ENCODE measurements at places on chromosomes 7 and 10. TPM values are rescaled to one million over a fixed set of nuclear protein-coding genes. Genes with fewer than 3 reads are reported as not detected.

DNA sequence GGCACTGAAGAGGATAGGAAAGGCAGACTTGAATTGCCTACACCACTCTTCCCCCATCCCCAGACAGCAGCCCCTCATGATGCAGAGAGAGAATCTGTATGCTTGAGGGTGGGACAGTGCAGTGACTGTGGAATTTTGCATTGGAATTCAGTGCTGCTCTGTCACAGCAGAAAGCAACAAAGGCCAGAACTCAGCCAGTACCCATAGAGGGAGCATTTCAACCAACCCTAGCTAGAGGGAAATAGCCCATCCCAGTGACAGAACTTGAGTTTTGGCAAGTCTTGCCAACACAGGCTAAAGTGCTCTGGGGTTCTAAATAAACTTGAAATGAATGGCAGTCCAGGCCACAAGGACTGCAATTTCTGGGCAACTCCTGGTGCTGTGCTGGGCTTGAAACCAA, 80.4 kb downstream of the TES start:
- DNase-seq: no peak

DNA sequence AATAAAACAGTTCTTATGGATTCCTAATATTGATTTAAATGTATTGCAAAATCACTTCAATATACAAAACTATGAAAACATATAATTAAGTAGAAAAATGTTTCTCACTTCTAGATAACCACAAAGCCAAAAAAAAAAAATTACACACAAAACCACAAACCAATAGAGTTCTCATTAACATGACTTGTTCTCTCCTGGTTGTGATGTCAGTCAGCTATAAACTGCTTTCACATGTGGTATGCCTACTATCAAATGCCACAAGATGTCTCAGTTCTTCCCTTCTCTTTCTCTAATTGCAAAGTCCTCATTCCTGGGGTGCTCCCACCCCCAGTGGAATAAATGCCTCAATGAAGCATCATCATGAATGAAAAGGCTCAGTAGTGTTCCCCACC, 16.6 kb downstream of the GNAI1 start:
- DNase-seq: no peak

DNA sequence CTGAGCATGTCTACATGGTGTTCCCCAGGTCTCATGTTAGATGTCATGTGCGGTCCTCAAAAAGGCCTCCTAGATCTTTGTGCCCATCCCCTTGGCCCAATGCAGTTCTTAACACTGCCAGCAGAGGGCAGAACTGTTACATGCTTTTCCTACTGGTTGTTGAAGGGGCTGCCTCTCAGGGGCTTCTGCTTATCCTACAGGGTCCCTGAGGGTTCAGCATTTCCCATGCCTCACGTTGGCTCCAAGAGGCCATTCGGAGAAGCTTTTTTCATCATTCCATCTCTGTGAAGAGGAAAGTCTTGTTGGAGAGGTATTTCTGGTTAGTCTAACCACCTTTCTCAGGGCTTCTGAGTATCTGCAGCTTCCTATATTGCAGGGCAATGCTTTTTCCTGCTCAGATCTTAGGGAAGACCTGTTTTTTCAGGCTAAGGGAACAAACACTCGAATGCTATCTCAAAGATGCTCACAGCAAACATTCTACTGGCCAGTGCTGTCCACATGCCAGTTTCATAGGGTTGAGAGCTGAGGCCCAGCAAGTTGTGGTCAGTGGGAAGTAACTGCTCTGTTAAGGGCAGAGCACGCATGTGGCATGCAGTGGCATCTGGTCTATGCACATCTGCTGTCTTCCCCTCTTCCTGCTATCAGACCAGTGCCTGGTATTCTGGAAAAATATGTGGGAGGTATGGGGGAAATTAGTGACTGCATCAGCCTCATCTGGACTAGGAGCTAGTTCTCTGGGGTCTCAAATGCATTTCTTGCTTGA, 31.5 kb downstream of the MBL2 start:
- DNase-seq: no peak

DNA sequence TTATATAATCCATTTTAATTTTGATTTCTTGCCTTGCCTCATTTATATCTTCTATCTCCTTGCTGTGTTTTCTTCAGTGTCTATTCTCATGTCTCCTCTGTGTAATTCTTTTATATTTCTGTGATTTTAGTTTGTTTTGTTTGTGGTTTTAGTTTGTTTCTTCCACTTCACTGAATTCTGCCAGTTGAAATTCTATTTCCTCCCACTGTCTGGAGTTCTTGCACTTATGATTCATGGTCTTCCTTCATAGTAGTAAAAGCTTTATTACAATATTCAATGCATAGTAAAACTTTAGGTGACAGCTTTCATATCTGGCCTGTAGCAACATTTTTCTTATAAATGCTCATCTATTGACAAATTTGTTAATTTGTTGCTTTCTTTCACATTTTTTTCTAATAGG, 113.3 kb downstream of the MAGI2 start:
- no peak for DNase-seq

DNA sequence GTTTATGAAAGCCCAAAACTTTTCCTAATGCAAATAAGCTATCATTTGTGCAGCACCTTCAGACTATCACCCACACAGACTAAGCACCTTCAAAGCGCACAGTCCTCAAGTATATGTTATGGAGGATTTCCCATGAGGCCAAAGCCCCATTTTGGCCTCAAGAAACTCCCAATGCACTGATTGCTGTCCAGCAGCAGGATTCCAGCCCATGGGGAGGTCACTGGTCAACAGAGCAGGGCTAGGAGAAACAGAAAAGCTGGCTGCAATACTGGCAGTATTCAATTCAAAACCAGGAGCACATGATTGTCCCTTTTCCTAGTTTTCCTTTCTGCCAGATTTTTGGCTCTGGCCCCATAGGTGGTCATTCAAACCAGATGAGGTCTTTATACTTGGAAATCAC, 24.5 kb upstream of the KIAA1217 start:
- DNase-seq: no peak

The TDRD1 gene
- total RNA-seq: 0.53 TPM

- peak; percentile 51 for DNase-seq
These were observed 168.8 kb downstream of the TMEM26 start for GRCh38 chr10:61284222-61284890.

The EPDR1 gene
- total RNA-seq: 12.3 TPM

GRCh38 chr10:70348228-70348850, 34.1 kb downstream of the LRRC20 start:
- no peak for DNase-seq

DNA sequence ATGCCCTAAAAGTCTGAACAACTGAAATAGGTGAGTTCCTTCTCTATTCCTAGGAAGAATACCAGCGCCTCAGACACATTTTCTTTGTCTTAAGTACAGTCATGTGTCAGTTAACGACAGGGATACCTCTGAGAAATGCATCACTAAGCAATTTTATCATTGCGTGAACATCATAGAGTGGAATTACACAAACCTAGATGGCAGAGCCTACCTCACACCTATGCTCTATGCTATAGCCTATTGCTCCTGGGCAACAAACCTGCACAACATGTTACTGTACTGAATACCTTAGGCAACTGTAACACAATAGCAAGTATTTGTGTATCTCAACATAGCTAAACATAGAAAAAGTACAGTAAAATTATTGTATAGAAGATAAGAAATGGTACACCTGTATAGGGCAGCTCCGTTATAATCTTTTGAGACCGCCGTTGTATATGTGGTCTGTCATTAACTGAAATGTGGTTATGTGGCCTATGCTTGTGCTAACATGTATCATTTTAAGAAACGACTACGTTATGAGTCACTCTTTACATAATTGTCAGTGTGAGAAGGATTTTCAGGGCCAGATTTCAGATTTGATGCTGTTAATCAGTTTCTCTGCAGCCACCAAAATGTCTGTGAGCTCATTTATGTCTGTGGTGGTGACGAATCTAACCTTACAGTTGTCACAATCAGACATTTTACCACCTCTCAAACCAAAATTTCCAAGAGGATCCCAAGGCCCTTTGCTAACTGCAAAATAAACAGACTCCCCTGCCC, 66.1 kb upstream of the STK17A start:
- peak; percentile 7 for DNase-seq

- DNase-seq: no peak
These were observed 34.8 kb downstream of the JMJD1C start for GRCh38 chr10:63430999-63431356.

The FAM24B gene
- 2.4 TPM for total RNA-seq

- no peak for DNase-seq
These were observed 16.1 kb downstream of the CALML3 start for GRCh38 chr10:5540891-5541290.

- DNase-seq: no peak
These were observed 298.5 kb downstream of the KLF6 start for GRCh38 chr10:3486346-3487065.

DNA sequence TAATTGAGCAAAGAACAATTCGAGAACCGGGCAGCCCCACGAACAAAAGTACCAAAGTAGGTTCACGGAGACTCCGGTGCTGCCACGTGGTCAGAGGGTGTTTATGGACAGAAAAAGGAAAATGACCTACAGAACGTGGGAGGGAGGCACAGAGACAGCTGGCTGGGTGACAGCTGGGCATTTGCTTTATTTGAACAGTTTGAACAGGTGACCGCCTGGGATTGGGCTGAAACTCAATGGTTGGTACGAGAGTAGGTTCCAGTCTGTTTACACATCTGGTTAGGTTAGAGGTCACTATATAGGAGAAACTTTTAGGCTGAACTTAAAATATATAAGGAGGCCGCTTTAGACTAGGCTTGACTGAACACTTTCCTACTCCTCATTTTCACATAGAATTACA, 50.6 kb upstream of the CELF2 start:
- no peak for DNase-seq

DNA sequence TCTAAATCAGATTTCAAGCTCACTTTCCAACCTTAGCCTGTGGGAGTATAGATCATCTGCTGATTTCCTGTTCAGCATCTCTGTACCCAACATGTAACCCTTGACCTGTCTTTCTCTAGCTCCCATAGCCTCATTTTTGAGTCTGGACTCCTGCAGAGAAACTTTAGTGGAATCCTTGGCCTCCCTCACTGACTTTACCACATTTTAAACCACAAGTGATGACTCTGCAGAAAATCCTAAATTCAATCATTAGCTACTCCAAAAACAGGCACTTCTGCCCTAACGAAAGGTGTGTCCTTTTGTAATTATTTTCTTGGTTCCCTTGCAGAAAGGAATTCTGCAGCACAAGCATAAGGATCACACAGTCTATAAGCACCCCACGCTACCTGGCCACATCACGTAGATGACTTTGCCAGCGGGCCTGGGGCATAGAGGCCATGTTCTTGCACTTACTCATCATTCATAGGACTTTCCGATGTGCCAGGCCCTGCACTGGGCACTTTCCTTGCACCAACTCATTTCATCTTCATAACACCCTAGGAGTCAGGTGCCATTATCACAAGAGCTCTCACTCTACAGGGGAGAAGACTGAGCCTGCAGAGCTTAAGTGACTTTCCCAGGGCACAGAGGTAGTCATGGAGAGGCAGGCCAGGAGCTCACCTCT, 57.2 kb upstream of the OPALIN start:
- no peak for DNase-seq

The RAPGEF5 gene
- 99.1 TPM for total RNA-seq

DNA sequence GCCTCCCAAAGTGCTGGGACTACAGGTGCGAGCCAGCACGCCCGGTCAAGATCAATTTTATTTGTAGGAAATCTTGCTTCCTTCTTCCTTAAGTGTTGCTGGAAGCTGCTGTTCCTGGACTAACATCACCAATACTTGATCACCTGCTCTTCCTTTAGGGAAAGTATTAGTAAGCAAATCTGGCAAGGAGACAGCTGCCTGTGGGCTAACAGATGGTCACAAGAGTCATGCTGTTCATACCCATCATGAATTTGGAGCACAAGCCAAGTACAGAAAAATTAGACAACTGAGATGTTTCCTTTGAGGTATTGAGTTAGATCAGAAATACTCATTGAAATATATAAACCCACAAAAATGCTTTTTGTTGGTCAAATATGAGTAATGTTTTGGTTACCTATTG, 27.9 kb downstream of the BAIAP2L1 start:
- no peak for DNase-seq

- no peak for DNase-seq
These were observed 14.1 kb downstream of the TRPV6 start for GRCh38 chr7:142871260-142872105.

The ASB4 gene
- 1.9 TPM for total RNA-seq

The DNAJC30 gene
- 2.6 TPM for total RNA-seq

DNA sequence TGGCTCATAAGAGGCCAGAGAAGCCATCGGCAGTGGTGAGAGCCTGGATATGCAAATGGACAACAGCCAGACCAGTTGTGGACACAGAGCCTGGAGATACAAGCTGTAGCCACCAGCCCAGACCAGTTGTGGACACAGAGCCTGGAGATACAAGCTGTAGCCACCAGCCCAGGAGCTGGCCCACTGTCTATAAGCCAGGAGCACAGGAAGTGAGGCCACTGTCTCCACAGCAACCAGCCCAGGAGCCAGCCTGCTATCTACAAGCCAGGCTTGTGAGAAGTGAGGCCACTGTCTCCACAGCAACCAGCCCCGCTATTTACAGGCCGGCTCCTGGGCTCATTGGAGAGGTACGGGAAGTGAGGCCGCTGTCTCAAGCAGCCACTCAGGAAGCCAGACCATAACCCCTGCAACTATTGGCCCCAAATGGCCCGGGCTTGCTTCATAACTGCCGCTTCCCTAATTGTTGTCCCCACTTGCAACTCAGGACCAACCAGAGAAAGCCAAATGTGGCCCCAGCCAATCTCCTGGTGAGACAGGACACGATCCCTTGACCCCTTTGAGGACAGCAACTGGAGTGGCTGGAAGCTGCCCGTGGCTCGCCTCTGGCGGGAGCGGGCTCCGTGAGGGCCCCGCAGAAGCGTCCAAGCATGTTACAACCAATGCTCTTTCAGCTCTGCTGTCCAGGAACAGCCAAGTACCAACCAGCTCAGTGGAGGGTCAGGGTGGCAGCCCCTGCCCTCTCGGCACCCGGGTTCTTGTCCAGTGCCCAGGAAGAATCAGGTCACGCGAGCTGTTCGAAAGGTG, 44.1 kb upstream of the CNPY1 start:
- DNase-seq: no peak

DNA sequence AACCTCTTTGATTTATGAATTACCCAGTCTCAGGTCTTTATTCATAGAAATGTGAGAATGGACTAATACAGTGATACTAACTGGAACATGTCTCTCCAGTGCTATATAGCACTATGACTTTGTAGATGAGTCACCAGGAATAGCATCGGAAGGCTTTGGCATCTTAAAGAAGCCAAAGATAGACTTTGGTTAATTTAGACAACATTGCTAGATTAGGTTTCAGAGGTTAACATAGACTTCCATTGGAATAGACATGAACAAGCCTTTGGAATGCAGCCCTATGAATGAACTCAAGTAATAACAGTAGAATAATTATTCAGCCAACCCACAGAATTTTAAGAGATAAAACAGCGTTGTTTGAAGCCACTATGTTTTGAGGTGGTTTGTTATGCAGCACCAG, 169.2 kb downstream of the HGF start:
- no peak for DNase-seq

GRCh38 chr7:130047831-130048230, 3.3 kb downstream of the ZC3HC1 start:
- DNase-seq: no peak

The CDH23 gene
- total RNA-seq: 9.9 TPM
